ENCODE measurements at places on chromosomes 13 and 19.

- DNase-seq, result no peak
Observed at GRCh38 chr19:2769218-2769617, 13.9 kb downstream of the SGTA start.

DNA sequence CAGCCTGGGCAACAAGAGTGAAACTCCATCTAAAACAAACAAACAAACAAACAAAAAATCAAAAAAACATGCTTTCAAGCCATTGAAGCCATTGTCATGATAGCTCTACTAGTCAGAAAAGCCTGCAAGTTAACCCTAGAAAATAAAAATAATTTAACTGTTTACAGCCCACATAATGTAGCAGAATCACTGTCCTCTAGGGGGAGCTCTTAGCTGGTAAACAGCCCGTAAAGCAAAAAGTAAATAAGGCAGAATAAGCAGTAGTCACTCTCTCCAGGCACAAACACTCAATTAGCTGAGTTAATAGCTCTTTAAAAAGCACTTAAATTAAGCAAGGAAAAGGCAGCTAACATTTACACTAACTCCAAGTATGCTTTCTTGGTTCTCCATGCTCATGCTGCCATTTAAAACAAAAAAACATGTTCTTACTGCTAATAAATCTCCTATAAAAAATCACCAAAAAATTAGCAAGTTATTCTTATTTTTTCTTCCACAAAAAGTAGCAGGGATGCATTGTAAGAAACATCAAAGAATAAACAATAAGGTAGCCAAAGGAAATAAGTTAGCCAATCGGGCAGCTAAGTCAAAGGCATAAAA lies 11.3 kb downstream of the LILRB4 start:
- DNase-seq, result peak; percentile 31

DNA sequence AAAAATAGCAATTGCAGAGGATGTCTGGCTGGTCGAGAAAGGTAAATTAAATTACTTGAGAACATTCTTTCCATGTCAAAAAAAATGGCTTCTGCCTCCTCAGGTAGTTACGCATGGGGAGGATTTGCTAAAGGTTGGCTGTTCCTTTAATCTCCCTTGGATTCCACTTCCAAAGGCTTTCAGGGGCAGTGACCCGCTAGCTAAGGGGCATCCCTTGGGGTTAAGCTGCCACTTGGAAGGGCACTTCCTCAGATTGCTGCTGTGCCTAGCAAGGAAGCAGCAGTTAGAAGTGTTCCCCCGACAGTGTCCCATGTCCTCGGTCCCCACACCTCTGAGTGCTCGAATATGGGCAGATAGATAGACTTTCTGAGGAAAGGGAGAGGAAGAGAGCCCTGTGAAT lies 108.5 kb downstream of the RGCC start:
- no peak for DNase-seq

DNA sequence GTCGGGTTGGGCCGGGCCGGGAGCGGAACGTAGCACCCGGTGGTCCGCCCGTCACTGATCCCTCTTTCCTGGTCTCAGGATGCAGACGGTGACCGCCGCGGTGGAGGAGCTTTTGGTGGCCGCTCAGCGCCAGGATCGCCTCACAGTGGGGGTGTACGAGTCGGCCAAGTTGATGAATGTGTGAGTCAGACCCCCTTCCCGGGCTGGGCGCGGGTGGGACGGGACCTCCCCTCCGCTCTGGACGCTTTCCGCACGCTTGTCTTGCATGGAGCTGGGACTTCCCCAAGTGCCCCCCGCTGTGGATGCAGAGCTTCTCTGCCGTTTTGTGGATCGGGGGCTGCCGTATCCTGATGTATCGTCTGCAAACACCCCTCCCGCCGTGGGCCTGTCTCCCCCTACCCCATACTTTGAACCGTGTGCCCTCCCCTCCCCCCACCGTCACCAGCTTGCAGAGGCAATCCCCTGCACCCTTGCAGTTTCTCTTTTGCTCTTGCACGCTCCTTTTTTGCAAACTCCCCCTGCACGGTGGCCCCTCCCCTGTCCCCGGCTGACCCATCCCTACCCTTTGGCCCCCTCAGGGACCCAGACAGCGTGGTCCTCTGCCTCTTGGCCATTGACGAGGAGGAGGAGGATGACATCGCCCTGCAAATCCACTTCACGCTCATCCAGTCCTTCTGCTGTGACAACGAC lies 669 bp downstream of the GADD45B start:
- DNase-seq, result peak; percentile 38

GRCh38 chr13:89603187-89603586 lies 1744.3 kb upstream of the MIR17HG start:
- DNase-seq, result no peak

DNA sequence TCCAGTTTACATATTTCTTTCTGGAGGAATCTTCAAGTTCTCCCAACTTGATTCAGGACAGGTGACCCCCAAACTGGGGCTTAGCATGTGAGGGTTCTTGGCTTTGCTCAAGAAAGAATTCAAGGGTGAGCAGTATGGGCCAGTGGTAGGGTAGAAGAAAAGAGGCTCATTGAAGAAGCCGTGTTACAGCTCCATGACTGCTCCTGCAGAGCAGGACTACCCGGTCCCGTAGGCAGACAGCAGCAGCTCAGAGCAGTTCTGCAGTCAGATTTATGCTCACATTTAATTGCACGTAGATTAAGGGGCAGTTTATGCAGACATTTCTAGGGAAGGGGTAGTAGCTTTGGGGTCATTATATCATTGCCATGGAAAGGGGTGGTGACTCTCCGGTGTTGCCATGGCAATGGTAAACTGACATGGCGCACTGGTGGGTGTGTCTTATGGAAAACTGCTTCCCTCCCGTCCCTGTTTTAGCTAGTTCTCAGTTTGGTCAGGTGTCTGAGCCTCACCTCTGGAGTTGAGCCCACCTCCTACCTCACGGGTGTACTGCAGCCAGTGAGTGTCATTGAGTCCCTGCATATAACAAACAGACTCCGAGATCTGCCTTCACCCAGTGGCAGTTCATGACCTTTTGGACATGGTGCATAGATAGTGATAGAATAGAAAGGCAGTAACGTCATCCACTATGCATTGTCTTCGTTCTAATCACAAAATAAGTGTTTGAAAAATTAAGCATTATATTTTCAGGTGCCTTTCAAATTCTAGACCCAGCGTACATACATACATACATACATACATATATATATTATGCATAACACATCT lies 16.0 kb upstream of the ZNF792 start:
- no peak for DNase-seq

DNA sequence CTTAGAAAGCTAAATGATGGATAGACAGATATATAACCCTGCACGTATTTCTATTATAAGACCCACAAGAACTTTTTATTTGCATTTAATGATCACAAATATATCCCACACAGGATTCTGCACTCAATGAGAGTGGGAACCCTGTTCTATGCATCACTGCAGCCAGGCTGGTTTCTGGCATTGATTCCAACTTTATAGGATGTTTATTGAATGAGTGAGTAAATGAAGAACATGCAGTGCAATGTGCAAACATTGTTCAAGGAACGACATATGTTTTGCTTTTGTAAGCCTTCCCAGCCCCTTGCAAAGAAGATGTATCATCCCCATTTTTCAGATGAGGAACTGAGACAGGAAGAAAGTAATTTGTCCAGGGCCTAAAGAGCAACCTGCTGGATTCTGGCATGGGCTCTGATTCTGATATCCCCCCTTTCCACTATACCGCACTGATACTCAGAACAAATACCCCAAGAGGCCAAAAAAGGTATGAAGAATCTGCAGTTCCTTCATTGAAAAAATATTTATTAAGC lies 246.3 kb downstream of the LACC1 start:
- no peak for DNase-seq

GRCh38 chr19:7063339-7063738 lies 4.9 kb upstream of the MBD3L3 start:
- no peak for DNase-seq

- no peak for DNase-seq
Observed at GRCh38 chr13:112776971-112777370, 87.1 kb downstream of the ATP11A start.

DNA sequence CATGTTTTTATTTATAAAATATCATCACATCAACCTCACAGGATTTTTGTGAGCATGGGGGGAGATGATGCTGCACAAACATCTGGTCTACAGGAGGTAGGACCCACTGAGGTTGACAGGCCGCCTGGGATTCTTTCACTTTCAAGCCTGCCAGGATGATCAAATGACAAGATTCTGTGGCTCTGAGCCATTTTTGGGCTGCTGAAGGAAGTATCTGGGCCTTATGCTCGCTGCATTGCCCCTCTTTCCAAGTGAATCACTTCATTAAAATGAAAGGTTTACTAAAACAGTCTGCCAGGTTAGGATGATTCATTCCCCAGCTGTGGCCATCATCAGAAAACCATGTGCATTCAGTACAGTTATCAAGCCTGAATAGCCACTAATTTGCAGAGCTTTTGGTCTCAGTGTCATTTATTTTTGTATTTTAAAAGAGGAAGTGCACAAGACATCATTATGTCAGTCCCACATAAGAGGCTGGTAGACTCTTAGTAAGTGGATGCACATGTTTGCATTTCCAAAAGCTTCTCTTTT lies 34.4 kb downstream of the STARD13 start:
- peak; percentile 79 for DNase-seq

DNA sequence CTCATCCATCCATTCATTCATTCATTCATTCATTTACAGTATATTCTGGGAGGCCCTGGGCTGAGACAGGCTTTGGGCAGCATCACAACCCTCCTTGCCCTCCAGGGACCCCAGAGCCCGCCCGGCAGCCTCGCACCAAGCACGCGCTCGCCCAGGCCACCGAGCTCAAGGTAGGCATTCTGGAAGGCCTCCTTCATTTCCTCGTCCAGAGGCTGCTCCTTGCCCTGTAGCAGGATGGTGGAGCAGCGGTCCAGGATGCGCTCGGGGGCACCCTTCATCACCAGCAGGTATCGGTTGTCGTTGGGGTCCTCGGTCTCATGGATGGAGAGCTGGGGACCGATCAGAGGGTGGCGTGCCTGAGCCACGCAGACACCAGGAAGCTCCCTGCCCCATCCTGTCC lies 15.6 kb downstream of the ATP1A3 start:
- no peak for DNase-seq

DNA sequence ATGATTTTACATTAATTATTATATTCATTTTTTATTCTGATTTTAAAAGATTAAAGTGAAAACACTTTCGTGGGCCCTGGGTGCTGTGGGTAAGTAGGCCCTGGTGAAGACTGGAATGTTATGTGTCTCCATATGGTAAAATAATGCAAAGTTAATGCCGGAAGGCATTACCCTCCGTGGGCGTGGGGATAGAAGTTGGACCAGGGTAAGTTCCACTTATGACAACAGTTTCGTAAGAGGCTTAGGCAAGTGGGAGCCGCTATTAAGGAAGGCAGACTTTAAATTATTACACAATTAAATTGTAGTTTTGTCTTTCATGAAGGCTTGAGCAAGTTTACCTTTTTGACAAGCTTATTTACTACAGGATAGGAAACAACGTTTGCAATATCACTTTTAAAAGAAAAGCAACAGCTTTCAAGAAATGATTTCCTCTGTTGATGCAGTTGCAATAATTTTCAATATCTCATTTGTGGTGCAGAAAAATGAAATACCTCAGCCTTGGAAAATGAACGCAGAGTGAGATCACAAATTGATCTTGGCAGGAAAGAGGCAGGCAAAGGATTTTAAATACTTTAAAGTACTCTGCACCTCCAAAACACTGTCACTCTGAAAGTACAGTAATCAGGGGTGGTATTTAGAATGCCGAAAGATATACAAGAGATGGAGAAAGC lies 310.6 kb downstream of the DCT start:
- no peak for DNase-seq

GRCh38 chr19:5961969-5962945 lies 15.7 kb downstream of the RANBP3 start:
- DNase-seq, result no peak

DNA sequence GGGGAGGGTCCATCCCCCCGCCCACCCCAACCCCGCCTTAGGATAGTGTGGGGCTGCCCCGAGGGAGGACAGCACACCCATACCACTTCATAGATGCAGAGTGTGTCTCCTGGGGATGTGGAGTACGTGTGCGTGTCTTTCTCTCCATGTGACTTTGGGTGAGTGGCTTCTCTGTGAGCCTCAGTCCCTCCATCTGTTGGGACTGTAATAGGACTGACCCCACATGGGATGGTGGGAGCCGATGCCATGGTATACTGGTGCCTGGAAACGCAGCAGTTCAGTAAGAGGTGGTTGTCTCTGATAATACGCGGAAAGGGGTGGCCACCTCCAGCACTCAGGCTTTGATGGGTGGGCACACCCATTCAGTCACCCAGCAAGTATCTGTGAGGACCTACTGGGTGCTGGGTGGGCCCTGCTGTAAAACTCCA lies 816 bp upstream of the PRKD2 start:
- DNase-seq, result no peak

DNA sequence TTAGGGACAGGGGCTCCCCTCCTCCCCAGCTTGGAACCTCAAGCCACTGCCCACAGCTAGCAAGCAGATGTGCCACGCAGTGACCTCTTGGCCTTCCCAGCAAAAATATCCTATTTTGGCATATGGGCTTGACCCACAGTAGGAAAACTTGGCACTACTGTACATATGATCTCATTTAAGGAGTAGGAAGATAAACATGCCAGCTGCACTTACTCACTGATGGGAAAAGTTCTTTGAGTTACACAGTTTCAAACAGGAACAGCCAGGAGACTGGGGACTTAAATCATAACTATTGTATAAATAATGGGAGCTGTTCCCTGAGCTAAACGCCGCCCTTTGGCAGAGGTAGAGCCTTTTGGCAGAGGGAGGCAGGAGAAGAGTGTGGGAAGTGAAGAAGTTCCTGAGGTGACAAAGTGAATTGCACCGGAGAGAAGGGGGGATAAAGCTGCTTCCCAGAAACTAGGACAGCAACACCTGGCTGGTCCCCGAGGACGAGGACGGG lies 6.1 kb downstream of the SACS start:
- DNase-seq, result no peak

GRCh38 chr13:107716241-107716640 lies 499.1 kb downstream of the LIG4 start:
- DNase-seq, result no peak

- no peak for DNase-seq
Observed at GRCh38 chr13:111515635-111516034, 195.2 kb downstream of the TEX29 start.

DNA sequence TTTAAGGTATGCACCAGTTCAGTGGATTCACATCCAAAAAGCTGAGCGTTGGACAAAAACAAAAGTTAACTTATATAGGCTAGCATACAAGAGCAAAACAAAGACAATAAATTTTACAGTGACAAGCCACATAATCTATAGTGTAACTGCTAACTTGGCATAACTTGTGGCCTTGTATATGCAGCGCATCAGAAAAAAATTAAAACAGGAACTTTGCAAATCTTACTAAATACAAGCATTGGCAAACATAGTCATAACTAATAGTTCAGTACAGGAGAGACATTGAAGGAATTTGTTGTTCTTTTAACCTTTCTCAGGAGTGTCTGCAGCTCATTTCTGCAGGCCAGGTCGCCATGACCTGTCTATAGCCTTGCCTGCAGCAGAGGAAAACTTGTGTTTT lies 54.6 kb downstream of the OR10H4 start:
- DNase-seq, result no peak

Data from BE2C (cell line).